ENCODE measurements at places on chromosomes 5 and 9.

DNA sequence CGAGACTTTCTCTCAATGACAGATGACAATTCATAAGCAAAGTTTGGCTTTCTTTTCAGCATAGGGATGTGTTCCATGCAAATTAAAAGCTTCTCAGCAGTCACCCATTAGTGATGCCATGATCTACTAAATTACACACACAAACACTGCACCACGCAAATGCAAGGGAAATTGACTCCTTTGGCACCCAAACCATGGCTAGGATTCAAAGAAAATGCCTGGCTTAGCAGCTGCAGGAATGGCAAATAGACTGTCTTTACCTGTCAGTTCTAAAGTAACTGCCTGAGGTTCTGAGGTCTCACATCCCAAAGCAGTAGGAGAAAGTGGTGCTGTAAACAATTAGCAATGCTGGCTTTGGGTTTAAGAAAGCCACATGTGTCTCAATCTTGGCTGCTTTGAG is 108.6 kb upstream of the ATP10B start:
- no peak for DNase-seq

DNA sequence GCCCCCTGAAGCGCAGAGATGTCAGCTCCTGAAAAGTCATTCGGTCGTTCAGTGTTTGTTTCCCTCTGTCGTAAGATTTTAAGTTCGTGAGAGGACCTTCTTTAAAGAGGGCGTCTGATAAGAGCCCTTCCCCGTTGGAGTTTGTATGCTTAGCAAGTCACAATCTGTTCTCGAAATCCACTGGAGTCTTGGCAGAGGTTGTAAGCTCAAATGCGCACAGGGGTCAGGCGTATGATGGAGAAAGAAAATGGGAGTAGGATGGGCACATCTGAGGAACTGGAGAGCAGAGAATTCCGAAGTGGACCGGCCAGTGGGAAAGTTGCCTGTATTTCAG is 710 bp downstream of the HSD17B4 start:
- DNase-seq, result peak; percentile 39

GRCh38 chr5:119411361-119412278 is 40.7 kb upstream of the HSD17B4 start:
- peak; percentile 78 for DNase-seq

DNA sequence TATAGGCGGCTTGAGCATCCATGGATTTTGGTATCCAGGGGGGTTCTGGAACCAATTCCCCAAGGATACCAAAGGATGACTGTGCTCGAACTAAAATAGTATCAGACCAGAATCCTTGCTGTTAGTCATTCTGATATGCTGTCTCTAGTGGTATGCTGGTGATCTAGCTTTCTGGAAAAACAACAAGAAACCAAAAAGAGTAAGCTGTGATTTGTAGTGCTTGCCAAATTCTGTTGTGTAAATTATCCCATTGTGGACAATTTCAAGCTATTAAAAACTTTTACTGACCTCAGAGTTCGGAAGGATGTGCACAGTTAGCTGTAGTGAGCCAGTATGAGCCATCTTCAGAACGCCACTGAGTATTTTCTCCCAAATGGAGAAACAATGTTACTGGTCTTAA is 99.0 kb upstream of the FBN2 start:
- DNase-seq, result peak; percentile 33

- peak; percentile 10 for DNase-seq
Measured at GRCh38 chr9:22469928-22470544, 23.4 kb downstream of the DMRTA1 start.

Data from GM03348 (cell line).